ENCODE measurements at places on chromosomes 12 and 14.

- DNase-seq, result no peak
These were observed 3.2 kb downstream of the MLXIP start for GRCh38 chr12:122081697-122082221.

DNA sequence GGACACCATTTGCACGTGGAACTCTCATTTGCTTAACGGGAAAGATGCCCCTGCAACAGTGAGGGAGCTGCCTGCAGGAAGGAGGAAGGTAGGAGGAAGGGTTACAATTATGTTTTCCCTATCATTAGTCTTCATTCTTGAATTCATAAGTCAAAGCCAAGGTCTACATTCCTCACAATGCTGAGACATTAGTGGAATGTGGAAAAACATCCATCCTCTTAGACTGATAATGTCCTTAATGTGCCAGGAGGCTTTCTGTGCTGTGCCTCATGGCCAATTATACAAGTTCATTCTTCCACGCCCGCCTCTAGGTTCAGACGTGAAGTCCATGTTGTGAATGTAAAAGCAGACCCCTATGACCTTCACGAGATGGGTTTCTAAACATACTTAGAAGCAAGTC is 1212.4 kb upstream of the TMEM132C start:
- no peak for DNase-seq

DNA sequence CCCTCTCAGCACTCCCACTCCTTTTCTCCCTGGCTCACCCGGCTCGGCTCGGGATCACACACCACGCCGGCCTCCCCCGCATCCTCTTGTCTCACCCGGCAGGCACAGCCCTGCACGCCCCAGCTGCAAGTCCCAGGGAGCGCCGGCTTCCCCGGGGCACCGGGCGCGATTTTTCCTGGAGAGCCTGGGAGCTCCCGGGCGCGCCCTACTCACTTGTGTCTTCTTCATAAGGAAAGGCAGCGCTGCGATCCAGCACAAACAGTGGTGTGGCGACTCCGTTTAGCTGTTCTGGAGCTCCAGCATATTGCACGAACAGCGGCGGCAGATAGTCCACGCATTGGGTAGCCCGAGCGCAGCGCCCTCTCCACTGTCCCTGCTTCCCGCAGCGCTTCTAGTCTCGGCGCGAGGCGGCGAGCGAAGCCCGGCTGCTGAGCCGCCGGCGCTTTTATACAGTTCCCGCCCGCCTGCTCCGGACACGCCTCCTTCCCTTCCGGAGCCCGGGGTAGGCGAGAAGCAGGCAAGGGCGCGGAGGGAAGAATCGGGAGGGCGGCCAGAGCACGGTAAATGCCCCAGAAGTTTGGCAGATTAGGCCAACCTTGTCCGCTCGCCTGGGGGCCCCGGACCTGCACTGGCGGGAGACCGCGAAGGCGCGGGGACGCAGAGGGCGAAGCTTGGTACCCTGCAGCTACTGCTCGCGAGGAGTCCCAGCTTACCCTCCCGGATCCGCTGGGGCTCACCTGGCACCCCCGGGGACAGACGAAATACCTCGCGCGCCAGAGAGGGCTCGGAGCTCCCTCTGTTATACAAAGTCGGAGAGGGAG is at the start of gene KITLG:
Gene KITLG, minus strand, starts transcription at position 421 of the 821 bp plus-strand sequence. Its CDS starts 193 bp downstream, at position 228.
- DNase-seq, result no peak

GRCh38 chr12:23813206-23813605 is 136.3 kb downstream of the SOX5 start:
- DNase-seq, result no peak

DNA sequence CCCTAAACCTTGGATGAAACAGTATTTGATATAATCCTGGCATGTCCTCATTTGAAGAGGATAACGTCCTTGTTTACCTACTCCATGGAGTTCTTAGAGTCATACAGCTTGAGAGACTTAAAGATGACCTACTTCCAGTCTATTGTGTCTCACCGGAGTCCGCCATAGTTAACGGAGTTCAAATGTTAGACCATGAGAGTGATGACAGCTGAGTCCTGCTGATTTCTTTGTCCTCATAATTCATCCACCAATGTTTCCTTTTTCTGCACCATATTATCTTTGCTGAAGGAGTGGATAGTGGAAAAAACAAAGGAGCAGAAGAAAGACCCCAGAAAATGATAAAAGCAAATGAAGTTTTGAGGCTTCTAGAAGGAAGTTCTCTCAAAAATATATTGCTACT is 75.8 kb upstream of the HIF1A start:
- no peak for DNase-seq

GRCh38 chr12:111529424-111530368 is 69.4 kb downstream of the ATXN2 start:
- peak; percentile 79 for DNase-seq

DNA sequence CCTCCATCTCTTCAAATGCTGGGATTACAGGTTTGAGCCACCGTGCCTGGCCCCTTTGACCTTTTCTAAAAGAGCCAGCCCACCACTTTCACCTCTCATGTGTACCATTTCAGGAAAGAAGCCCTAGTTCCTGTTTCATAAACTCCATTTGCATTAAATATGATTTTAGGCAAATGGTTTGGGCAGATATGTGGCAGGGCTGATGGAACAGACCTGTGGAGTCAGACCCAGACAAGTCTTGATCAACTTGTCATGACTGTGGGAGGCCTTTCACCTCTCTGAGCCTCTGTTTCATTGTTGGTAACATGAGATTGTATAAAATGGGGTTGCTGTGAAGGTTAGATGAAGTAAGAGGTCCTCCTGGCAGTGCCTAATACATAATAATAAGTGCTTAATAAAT is 5.2 kb upstream of the MAP3K9 start:
- DNase-seq, result no peak

DNA sequence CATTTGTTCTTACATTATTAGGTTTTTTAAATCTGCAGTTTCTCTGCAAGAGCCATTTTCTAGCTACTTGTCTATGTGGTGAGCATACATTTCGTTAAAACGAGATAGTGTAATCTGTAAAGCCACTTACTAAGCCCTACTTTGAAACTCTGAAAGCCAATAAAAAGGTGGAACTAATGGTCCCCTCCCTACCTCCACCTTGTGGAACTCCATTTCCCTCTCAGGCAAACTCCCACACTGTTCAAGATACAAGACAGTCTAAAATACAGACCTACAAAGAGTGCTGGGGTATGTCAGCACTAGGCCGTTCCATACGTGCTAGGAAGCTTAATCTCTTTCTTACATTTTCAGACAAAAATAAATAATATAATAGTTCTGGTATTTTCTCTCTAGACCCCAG is 74.1 kb downstream of the DUSP6 start:
- DNase-seq, result no peak

DNA sequence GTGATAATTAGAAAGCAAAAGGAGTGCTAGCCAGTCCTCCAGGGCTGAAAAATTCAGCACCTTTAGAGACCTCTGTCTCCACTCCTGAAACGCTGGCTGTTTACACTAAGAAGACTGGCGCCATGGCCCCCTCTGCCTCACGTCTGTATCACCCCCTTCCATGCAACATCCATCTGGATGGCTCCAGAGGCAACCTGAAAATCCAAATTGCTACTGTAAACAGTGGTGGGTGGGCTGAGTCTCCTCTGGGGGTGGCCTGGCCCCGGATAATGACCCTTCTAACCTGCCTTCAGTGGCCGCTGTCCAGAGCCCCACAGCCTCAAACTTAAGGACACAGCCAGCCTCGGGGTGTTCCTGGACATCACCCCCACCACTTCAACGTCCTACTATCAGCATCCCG is 1.4 kb downstream of the PRKD1 start:
- DNase-seq, result no peak

DNA sequence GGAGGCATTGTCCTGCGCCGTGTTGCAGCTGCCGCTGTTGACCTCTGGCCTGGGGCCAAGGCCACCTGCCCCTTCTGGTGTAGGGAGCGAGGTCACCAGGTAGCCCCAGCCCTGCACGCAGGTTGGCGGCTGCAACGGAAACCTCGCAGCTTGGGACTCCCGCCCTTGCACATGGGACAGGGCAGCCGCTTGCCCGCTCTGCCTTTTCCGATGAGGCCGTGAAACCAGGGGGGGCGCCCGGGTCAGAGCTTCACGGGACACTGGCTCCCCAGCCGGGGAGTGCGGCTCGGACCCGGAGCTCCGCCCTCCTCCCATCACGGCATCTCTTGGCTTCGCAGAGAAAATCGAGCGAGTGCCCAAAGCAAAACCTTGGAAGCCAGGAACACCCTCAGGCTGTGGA is 25.4 kb downstream of the DNAH10 start:
- no peak for DNase-seq

DNA sequence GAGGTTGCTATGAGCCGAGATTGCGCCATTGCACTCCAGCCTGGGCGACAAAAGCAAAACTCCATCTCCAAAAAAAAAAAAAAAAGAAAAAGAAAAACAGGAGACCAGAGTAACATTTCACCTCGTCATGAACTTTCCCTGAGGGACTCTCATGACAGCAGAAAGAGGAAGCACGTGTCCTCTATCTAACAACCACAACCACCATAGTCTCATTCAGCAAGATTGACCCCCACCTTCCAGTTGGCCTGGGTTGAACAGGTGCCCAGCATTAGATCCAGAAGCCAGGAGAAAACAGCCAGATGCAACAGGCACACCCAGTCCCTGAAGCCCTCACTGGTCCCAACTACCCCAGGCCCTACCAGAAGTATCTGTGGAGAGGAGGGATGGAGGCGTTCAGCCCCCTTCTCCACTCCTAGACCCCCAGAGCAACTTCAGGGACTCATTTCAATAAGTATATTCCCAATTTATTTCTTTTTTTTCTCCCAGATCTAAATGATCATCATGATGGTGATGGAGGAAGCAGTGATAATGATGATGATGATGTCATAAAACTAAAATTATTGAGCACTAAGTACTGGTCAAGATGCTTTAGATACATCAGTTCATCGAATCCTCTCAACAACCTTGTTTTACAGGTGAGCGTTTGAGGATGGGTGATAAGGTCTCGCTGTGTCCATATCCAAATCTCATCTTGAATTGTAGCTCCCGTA is 235.0 kb downstream of the EFCAB11 start:
- peak; percentile 47 for DNase-seq

GRCh38 chr14:33068626-33069025 is 129.9 kb downstream of the NPAS3 start:
- no peak for DNase-seq

DNA sequence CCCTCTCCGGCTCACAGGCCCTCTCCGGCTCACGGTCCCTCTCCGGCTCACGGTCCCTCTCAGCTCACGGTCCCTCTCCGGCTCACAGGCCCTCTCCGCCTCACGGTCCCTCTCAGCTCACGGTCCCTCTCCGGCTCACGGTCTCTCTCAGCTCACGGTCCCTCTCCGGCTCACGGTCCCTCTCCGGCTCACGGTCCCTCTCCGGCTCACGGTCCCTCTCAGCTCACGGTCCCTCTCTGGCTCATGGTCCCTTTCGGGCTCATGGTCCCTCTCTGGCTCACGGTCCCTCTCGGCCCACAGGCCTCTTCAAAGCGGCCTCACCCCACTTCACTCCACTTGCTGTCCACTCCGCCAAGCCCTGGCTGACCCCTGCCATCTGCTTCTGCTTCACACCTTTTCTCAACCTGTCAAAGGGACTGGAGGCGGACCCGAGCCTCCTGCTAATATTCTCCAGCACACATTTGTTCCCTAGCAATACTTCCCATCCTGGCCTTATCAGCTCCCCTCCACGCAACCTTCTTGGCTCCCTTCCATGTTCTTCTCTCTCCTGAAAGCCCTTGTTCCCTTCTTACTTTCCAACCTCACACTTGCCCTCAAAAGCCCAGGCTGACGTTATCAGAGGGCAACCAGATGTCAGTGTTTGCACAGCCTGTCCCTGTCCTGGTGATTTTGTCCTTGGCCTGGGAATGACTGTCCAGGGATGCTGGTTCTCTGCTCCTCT is 176.7 kb downstream of the CALM1 start:
- DNase-seq, result no peak

GRCh38 chr12:91225316-91225715 is 42.7 kb upstream of the DCN start:
- DNase-seq, result no peak

DNA sequence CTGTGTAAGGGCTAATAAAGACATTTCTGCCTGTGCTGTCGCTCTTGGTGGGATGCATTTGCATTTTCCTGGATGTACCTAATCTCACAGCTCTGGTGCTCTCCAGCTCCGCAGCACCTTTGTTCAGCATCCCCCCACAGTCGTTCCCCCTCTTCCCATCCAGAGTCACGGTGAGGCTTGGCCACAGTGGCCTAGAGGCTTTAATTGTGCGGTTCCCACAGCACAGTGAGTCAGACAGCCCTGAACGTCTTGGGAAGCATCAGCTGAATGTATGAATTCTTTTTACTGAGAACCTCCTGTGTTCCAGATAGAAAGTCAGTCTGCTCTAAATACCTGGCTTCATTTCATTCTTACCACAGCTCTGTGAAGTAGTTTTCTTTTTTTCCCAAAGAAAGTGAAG is 28.7 kb downstream of the MLXIP start:
- DNase-seq, result no peak
